ENCODE measurements at places on chromosomes 6 and 20.
A peak's percentile ranks its signal among the peaks of the same experiment; 100 is the strongest.

DNA sequence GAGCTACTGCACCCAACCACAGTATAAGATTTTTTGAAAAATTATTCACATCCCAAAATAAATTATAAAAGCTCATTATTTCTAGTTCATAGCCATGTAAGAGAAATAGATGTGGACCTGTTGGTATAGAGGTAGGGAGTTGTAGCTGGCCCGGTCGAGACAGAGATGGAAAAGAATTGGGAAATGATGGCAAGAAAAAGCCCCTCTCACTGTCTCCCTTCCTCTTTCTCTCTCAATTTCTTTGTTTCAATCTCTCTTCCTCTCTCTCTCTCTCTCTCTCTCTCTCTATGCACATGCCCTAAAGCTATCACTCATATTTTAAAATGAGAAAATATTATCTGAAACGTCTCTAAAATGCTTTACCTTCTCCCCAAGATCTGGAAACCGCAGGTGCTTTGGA is 80.7 kb upstream of the CD83 start:
- DNase-seq: no peak

DNA sequence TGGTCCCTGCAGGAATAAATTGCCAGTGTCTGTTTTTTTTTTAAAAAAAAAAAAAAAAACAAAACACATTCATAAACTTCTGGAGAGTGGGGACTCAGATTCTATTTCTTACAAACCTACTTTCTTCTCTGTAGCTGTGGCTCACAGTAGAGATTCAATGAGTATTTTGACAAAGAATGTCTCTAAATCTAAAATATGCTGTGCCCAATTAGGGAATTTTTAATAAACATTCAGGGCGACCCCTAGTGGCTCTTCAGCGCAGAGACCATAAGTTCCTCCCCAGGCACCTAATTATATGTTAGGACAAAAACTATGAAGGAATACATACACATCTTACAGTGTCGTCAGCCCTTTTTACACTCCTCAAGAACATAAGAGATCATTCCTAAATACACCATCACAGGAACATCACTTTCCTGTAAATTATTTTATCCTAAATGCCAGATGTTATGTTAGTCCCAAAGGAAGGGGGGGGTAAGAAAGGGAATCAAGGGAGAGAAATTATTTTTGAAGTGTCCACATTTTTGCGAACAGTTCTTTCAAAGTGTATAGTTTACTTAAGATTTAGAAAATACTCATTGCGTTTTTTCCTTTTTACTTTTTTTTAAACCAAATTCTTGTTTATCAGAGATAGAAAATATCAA is 21.8 kb upstream of the NAA20 start:
- no peak for DNase-seq

DNA sequence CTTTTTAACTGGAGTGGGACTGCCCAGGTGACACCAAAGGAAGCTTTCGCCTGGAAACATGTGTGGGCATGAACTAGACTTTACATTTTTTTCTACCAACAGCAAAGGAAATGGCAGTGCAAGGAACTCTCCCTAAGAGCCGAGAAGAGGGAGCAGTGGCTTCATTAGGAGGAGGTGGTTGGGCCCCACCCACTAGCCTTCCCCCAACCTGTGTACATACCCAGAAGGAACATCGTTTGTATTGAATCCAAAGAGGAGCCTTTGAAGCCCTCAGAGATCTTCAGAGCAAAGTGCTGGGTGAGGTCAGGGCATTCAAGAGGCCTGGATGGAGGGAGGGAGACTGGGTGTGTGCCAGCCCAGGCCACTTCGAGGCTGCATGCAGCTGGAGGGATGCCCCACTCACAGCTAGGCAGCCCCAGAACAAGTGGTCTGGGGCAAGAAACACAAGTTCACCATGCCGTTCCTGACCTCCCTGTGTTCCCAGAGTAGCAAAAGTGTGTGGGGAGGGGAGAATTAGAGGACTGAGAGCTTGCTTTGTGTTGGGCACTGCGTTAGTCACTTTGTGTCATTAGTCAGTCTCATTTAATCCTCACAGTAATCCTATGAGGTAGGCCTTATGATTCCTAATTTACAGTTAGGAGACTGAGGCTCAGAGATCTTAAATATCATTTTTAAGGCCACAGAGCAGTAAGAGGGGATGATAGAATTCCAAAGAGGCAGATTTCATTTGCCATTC is 191.6 kb upstream of the SUPT3H start:
- no peak for DNase-seq

- no peak for DNase-seq
Observed at GRCh38 chr6:45377043-45377553, 636 bp downstream of the SUPT3H start.

- no peak for DNase-seq
Observed at GRCh38 chr20:45470937-45471336, 1.4 kb downstream of the WFDC2 start.

GRCh38 chr20:49415005-49415667 is 67.3 kb downstream of the KCNB1 start:
- DNase-seq: no peak

DNA sequence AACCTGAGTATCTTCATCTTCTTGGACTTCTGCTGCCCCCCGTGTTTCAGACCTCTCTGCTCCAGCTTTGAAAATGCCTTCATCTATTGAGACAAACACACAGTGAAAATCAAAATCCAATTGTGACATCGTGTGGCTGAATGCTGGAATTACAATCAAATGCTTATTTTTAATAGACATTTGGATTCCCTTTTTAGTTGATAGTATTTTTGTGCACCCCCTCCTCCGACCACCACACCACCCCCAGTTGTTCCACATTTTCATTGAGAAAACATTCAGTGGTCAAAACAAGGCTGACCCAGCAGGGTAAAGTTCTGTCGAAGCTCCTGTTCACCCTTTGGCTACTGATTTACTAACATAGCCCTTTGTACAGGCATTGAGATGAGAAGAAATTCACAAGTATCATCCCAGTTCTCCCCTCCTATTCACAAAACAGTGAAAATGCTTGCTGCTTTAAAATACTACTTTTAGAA is 79.0 kb downstream of the NRSN1 start:
- peak; percentile 52 for DNase-seq

- no peak for DNase-seq
Observed at GRCh38 chr6:6164367-6164766, 156.1 kb downstream of the F13A1 start.

- DNase-seq: no peak
Observed at GRCh38 chr6:142118328-142118727, 14.4 kb upstream of the GJE1 start.

GRCh38 chr20:13791540-13792459 is 7.0 kb downstream of the NDUFAF5 start:
- no peak for DNase-seq

GRCh38 chr6:30966154-30966553 is 17.4 kb upstream of the MUC21 start:
- DNase-seq: no peak

DNA sequence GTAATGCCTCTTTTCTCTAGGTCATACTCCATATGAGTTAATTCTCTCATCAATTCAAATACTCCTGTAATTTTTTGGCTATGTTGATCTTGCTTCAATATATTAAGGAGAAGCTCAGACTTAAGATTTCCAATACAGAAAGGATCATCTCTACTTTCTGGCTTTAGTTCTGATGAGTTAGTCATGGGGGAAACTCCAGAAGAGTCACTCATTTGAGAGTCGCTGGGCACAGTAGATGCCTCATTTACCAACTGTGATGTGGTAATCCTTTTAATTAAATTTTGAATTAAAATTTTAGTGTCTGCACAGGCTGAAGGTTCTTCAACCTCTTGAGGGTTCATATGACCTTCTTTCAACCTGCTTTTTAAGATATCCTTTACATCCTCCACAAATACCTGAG is 38.5 kb downstream of the DST start:
- no peak for DNase-seq

DNA sequence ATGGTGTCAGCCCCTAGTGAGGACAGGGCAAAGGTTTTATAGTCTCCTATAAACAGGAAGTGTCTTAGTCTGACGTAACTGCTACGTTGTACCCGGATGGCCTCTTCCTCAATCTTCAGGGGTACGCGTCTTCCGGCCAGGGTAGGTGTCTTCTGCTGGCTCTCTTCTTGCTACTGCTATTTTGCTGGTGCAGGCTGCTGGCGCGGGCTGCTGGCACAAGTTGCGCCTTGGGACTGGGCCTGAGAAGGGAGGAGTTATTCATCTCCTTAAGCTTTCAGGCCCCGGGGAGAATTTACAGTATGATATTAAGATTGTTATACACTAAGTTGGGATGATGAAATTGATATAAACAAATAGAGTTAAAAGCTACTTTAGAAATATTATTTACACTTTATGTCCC is 74.4 kb downstream of the HDGFL1 start:
- no peak for DNase-seq

- no peak for DNase-seq
Observed at GRCh38 chr6:152636609-152637295, 410 bp downstream of the SYNE1 start.

DNA sequence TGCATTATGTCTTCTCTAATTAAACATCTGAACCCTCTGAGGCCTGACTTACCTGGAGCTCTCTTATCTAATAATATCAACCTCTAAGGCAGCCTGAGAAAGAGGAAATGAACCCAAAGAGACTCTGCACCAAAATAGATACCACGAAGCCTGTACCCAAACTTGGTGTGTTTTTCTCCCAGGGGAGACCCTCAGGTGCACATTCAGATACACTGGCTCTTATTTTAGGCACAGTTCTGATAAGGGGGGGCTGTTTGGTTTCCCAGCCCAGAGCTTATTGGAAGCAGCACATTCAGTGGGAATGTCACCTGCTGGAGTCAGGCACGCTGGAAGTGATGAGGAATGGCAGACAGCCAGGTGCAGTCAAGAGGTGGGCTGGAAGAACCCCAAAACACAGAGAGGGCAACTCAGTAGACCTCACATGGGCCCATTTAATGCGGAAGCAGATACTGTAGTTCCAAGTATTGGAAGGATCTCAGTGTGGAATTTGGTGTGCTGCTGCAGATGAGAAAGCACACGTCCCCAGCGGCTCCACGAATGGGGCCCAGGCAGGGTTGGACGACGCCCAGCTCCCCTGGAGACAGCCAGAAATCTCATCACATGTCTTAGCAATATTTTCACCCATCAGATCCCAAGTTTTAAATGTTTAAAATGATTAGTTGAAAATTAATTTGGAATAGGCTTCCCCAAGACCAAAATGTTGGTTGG is 9.7 kb upstream of the CCR6 start:
- no peak for DNase-seq

DNA sequence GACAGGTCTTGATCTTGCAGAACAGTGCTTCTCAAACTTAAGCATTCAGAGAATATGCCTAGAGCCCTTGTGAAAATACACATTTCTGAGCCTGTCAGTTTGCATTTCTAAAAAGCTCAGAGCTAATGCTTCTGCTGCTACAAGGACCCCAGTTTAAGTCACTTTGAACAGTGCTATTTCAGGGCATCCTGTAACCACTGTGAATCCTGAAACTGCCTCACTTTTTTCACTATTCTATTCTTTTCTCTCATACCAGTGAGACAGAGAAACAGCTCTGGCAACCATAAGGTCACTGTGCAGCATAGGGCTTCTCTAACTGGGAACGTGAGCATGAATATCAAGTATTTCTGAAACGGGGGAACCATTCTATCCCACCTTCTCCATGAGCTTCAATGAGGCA is 51.2 kb downstream of the LGSN start:
- no peak for DNase-seq

- no peak for DNase-seq
Observed at GRCh38 chr6:134584847-134585516, 267.1 kb upstream of the SGK1 start.

GRCh38 chr6:42372699-42373098 is 79.0 kb downstream of the TRERF1 start:
- DNase-seq: no peak

- DNase-seq: no peak
Observed at GRCh38 chr20:58086763-58087561, 141.5 kb downstream of the ANKRD60 start.

- no peak for DNase-seq
Observed at GRCh38 chr6:92427453-92427852, 991.9 kb downstream of the EPHA7 start.

DNA sequence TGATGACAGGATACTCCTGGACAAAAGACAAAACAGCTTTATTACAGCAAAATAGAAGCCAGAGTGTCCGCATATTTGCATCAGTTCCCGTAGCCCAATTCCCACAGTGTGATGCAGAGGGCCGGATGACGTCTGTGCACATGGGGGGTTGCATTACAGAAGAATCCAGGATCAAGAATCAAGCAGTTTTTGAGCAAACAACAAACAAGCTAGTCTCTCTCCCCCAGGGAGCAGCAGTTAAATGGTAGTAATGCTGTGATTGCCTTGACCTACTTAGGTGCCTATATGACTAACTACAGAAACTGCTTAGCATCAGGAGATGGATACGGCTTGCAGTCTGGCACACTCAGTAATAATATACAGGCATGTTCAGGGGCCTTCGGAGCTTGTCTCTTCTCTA is 3.2 kb upstream of the SDHAF4 start:
- DNase-seq: no peak

- DNase-seq: no peak
Observed at GRCh38 chr6:40848038-40848437, 191.0 kb downstream of the UNC5CL start.

- DNase-seq: no peak
Observed at GRCh38 chr20:64053841-64054661, 4.6 kb upstream of the SOX18 start.

GRCh38 chr6:67683960-67684359 is 951.1 kb upstream of the ADGRB3 start:
- DNase-seq: peak; percentile 48

GRCh38 chr20:55668631-55669030 is 336.7 kb downstream of the CBLN4 start:
- no peak for DNase-seq

DNA sequence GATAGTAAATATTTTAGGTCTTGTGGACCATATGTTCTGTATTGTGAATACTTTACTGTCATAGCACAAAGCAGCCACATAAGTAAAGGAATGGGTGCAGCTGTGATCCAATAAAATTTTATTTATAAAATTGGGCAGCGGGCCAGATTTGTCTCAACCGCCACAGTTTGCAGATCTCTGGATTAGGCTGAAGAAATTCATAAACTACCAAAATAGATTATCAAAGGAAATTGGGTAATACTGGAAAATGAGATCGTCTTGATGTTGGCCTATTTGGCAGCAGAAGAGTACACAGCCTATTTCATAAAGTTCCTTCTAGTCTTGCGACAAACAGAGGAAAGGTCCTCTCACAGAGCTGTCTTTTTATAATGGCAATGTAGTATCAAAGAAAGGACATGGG is 69.8 kb downstream of the DZANK1 start:
- no peak for DNase-seq

- no peak for DNase-seq
Observed at GRCh38 chr20:62362590-62362940, 4.5 kb downstream of the LAMA5 start.

GRCh38 chr6:126628125-126628524 is 288.2 kb downstream of the CENPW start:
- DNase-seq: no peak

DNA sequence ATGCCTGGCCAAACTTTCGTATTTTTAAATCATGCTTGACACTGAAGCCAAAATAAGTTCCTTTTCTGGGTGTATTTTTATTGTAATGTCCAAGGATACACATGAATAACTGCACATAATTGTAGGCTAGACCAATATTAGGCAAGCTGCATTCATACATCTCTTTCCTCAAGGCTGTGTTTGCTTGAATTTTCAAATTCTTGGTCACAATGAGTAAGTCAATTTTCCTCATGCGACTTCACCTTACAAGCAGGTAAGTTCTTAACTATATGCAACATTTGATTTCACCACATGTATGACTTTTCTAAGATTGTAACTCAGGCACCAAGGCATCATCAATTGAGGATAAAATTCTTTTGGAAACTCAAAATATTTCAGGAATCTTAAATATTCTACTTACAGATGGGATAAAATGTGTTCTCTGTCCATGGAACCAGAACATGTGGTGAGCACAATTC is 112.4 kb upstream of the ZNF217 start:
- DNase-seq: no peak
